ENCODE measurements at places on chromosomes 11 and 22. TPM values are rescaled to one million over a fixed set of nuclear protein-coding genes. Genes with fewer than 3 reads are reported as not detected.

DNA sequence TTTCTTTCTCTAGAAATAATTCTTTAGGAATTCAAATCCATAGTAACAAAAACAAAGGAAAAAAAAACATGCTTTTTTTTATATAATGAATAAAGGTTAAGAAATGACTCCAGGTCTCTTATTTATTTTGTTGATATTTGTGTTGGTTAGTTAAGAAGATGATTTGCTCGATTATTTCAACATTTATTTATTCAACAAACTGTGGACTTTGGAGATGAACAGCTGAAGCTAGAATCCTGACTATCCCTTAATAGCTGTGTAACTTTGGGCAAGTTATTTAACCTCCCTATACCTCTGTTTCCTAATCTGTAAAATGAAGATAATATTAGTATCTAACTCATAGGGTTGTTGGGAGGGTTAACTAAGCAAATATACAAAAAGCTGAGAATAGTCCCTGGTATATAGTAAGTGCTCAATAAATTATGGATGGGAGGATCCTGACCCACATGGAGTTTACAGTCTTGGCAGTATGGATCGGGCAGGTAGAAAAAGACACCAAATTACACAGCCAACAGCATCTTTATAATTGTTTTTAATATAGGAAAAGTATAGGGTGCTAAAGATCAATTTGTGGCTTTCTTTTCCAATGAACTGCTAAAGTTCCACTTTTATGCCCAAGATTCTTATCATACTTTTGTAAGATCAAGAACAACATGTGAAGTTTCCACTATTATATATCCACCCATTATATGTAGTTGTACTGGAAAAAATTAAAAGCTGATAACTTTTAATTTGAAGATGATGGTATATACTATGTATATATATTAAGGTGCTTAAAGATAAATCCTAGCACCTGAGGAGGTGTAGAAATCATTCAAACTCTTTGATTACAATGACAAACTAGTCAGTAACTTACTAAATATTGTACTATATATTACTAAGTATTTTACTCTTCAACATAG is 1.3 kb upstream of the CAT start:
- H3K4me1 ChIP-seq = peaks cover 16% of the 10 kb centered on the region
- H3K36me3 ChIP-seq = peaks cover 10% of the 10 kb centered on the region
- no peak overlapping the region for H3K27ac ChIP-seq
- H3K4me3 ChIP-seq = peak overlapping the region; percentile 86
- no peaks in the 10 kb centered on the region for H3K27me3 ChIP-seq

DNA sequence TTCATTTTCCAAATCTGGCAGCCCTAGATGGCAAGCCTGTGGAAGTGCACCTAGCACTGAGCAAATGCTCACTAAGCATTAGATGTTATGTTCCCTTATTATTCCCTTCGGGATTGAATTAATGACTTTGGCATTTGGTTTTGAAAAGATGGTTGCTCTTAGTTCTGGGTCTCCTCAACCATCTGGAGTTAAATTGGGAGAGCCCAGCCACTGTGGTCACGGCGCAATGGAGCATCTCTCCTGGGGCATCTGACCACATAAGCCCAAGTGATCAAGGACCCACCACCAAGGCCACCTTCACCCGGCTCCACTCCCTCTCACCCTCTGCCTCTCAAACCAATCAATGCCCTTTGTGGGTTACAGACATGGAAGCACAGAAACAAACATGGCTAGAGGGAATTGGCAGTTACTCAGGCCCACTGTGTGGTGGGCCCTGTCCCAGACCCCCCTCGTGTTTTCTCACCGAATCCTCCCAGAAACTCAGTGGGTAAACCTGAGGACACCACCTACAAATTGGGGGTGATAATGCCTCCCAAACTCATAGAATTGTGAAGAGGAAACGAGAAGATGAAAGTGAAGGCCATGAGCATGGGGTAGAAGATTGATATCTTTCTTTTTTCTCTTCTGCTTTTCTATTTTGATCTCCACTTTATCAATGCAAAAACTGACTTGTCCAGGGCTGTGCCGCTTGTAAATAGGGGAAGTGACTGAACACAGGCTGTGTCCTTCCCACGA is 52.2 kb downstream of the IRAG1 start:
- no peaks in the 10 kb centered on the region for H3K4me1 ChIP-seq
- H3K27me3 ChIP-seq = peaks cover 10% of the 10 kb centered on the region
- no peak for DNase-seq
- H3K27ac ChIP-seq = no peak overlapping the region
- no peaks in the 10 kb centered on the region for H3K36me3 ChIP-seq

GRCh38 chr11:2260491-2261364 is 9.7 kb downstream of the ASCL2 start:
- peaks cover 6% of the 10 kb centered on the region for H3K4me1 ChIP-seq
- DNase-seq = no peak
- H3K27ac ChIP-seq = no peak overlapping the region

DNA sequence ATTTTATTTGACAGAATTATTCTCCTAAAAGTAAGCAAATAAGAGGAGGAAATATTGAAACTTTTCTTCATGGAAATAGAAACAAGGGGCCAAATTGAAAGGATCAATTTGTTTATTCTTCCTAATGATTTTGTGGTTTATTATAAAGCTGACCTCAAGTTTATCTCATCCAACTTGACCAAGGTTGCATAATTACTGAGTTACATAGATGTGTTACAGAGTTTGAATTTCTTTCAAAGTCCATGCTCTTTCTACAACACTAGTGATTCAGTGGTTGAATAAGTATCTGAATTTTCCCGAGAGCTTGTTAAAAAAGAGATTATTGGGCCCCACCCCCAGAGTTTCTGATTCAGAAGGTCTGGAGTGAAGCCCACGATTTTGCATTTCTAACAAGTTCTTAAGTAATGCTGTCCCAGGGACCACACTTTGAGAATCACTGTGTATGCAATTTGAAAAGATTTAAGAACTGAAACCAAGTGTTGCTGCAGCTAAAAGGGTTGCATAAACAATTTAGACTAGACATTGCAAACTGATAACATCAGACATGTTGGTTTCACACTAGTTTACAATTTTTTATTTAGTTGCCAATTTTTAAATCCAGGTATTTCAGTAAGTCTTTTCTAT is 485.7 kb upstream of the ANO5 start:
- no peak overlapping the region for H3K4me3 ChIP-seq
- H3K27me3 ChIP-seq = no peaks in the 10 kb centered on the region
- H3K27ac ChIP-seq = no peak overlapping the region
- H3K36me3 ChIP-seq = no peaks in the 10 kb centered on the region
- H3K4me1 ChIP-seq = no peaks in the 10 kb centered on the region

GRCh38 chr11:13384908-13385640 is 77.9 kb downstream of the BTBD10 start:
- DNase-seq = peak; percentile 53
- H3K27ac ChIP-seq = peak overlapping the region; percentile 34
- H3K27me3 ChIP-seq = no peaks in the 10 kb centered on the region
- H3K4me3 ChIP-seq = no peak overlapping the region

DNA sequence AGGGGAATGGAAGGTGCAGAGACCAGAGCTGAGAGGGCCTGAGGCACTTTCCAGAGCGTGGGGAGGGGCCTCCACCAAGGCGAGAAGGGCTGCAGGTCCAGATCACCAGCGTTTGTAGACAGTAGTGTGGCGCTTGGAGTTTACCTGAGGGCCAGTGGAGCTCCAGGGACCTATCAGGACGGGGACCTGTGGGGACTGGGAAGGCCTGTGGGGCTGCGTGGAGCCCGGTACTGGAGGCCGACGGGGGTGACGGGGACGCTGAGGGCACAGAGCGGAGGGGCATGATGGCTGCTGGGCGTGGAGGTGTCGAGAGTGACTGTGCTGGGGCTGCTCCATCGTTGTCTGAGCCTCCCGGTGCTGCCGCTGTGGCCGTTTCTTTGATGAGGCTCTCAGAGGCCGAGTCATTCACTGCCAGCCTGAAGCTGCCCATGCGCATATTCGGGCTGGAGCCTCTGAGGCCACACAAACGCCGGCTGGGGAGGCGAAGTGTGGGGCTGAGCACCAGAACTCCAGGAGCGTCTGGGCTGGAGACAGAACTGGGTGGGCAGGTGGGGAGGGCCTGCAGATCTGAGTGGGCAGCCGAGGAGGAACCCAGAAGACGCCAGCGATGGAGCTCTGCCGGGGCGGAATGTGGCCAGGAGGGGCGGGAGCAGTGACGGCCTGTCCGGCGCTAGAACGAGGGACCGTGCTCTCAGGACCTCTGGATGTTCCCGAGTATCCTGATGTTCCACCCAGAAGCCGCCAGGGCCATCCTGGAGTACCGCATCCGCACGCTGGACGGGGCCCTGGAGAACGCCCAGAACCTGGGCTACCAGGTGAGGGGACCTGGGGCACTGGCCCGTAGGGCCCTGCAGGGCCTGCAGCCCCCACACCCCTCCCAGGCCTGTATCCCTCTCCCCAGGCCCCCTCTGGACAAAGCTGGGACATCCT is 2.6 kb downstream of the PGGHG start:
- no peak for DNase-seq
- peaks cover 75% of the 10 kb centered on the region for H3K36me3 ChIP-seq
- peak overlapping the region; percentile 88 for H3K4me3 ChIP-seq
- peak overlapping the region; percentile 93 for H3K27ac ChIP-seq
- peaks cover 70% of the 10 kb centered on the region for H3K4me1 ChIP-seq

ALX4 gene
- not detected for total RNA-seq

Data from activated CD8-positive, alpha-beta T cell treated with anti-CD3 and anti-CD28 coated beads, Interleukin-2, amount 10 ng/mL, durations not matched to agents 7 days and 5 days (primary cell).